ENCODE measurements at places on chromosomes 1 and 21. TPM values are rescaled to one million over a fixed set of nuclear protein-coding genes. Genes with fewer than 3 reads are reported as not detected.

GRCh38 chr1:24714859-24715520 is 30.3 kb upstream of the CLIC4 start:
- DNase-seq: no peak

- no peak for DNase-seq
Observed at GRCh38 chr1:114457675-114458236, 53.2 kb downstream of the TRIM33 start.

DNA sequence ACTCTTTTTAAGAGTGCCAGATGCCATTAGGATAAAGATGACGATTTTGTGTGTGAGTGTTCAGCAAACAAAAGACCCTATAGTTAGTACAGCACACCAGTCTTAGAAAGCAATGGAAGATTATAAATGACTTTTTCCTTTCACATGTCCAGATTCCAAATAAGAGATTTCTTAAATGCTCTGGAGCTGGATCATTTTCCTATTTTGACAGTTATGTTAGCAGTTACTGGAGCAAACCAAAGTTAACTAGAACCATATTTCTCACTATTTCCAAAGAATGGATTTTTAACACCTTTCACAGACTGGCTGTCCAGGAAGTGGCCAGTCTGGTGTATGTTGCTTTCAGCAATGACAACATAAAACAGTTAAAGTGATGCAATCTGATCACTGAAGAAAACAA is 905.8 kb upstream of the ADGRL2 start:
- no peak for DNase-seq

Gene LYPD8
- not detected for total RNA-seq

Gene OLIG2
- not detected for total RNA-seq

DNA sequence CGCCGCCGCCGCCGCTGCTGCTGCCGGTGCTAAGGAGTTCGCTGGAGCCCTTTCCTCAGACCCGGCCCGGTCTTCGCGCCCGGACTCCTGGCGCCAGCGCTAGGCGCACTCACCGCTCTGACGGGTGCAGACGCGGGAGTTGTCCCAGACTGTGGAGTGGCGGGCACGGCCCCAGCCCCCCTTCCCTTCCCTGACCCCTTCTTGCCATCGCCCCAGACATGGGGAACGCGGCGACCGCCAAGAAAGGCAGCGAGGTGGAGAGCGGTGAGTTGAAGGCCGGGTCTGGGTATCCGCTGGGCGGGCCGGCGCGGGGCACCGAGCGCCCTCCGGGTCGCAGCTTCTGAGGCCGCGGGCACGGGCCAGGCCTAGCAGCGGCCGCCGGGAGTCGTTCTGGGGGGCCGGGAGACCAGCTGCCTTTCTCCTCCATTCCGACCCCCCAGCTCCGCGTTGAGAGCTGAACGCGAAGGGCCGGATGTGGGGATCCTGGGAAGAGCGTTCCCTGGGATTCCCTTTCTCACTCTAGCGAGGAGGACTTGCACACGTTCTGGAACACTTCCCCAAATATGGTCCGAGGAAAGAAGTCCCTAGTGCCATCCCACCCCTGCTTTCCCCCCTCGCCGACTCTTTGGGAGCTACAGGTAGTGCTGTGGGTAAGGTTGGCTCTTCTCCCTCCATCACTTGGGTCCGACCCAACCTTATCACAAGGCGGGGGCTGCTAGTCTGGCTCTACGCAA is 65.8 kb upstream of the PRKACB start:
- DNase-seq: no peak

DNA sequence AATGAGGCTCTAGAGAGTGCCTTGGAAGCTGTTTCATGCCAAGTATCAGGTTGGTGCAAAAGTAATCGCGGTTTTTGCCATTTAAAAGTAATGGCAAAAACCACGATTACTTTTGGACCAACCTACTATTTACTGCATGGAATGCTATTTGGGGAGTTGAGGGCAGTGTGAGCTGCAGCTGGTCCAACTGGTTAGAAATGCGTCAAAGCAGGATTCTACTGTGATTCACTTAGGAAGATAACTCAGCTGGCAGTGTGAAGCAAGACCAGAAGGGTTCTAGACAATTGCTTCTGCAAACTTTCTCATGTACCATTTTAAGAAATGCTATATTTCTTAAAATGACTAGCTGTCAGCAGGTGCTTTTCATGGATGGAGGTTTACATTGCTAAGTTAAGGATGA is 21.2 kb upstream of the PLA2G2C start:
- DNase-seq: no peak

DNA sequence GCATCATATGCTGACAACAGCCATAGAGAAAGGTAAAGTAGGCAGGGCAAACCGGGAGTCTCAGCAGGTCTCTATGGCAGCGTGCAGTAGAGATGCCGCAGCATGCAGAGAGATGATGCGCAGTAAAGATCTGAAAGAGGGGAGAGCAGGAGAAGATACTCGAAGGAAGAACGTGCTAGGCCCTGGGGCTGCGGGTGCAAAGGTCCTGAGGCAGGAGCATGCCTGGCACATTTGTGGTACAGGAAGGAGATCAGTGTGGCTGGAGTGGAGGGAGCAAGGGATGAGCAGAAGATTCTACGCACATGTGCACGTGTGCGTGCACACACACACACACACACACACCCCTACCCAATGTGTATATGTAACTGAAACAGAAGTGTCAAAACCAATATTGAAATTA is 45.0 kb downstream of the ARHGEF10L start:
- no peak for DNase-seq

- DNase-seq: no peak
Observed at GRCh38 chr21:42369821-42370220, 3.5 kb upstream of the TFF1 start.

Gene PKLR
- total RNA-seq: not detected

GRCh38 chr1:92291372-92291999 is 7.3 kb downstream of the GLMN start:
- DNase-seq: no peak

- DNase-seq: no peak
Observed at GRCh38 chr1:226838456-226838855, 32.0 kb upstream of the PSEN2 start.

Gene C8B
- total RNA-seq: 0.30 TPM

DNA sequence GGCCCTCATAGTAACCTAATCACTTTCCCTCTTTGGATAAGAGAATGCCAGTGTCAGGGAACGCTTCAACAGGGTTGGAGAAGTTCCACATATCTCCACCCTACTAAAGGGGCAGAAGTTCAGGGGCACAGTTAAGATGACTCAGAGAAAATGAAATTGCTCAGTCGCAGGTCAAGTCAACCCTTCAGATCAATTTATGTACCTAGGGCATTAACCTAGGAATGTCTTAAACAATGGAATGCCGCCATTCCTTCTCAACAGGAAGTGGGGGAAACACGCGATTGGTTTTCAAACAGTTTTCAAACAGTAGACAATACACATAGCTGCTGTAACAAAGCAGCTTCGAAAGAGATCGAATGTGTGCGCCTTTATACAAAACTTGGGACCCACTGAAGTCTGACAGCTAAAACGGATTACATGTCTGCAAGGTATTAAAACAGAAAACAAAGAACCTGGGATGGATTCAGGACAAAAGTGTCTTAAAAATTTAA is 897 bp downstream of the SLC25A24 start:
- no peak for DNase-seq

Gene PLD5
- total RNA-seq: 0.57 TPM

- no peak for DNase-seq
Observed at GRCh38 chr1:53600561-53600960, 138.4 kb downstream of the GLIS1 start.
